ENCODE measurements at places on chromosomes 6 and 20. TPM values are rescaled to one million over a fixed set of nuclear protein-coding genes. Genes with fewer than 3 reads are reported as not detected.

DNA sequence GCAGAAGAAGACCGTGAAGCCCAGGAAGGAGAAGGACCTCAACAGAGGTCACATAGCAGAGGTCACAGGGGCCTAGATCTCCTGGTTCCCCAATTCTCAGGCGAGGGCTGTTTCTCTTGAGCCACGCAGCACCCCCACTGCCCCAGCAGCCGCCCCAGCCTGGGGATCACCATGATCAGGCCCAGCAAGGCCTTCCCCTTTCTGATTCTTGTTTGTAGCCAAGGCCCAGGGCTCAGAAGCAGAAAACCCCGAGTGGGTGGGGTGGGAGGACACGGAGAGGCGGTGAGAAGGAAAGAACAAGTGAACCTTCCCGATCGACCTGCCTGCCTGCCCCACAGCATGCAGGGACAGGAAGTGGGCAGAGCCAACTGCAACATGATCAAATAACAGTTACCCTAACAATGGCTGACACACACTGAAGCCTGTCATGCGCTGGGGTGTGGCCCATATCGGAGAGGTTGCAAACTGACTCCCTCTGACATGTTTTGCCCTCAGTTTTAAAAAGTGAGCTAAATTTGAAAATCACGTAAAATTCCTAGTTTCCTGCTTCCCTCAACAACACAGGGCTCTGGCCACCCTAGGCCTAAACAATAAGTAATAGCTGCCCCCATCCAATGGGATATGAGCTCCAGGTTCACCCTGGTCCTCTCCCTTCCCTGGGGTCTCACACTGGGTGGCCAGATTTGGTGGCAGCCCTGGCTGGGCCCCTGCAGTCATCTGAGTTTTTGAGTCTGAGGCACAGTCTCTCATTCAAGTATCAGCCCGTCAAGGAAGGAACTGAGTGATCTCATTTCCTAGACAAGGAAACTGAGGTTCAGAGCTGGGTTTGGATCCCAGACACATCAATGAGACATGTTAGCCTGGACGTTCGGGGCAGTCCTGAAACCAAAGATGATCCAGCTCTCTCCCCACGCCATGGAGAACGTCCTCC, 6.5 kb downstream of the PEDS1 start:
- DNase-seq: no peak

- no peak for DNase-seq
Measured at GRCh38 chr6:129446272-129447197, 263.4 kb downstream of the ARHGAP18 start.

PRSS16 gene
- 0.16 TPM for total RNA-seq

DNA sequence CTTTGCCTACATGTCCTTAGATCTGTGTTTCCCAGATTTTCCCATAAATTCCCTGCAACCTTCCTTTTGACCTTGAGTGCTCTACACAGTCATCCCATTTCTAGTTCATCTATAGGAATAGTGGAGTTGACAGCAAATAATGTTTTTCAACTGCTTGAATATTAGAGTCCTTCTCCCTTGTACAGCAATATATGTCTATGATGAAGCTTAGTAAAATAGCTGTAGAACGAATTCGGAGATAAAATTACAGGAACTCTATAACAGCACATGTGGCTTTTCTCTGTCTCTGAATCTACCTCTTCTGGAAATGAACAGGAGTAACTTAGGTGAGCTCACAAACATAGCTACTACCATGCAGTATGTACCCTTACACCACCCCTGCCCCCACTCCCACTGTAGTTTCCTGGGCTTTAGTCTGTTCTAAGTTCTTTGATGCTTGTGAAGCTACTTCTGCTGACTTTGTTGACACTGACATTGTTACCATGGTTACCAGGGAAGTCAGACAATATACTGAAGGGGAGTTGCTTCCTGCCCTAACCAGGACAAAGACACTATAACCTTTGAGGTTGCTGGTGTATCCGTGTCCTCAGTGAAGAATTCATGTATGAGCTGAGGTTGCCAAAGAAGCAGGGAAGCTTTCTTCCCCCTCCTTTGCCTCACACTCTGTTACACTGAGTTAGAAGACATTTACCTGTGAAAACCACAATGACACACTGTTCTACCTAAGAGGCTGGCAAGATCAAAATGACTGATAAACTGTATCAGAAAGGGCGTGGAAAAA, 35.8 kb upstream of the SHLD1 start:
- DNase-seq: no peak

DNA sequence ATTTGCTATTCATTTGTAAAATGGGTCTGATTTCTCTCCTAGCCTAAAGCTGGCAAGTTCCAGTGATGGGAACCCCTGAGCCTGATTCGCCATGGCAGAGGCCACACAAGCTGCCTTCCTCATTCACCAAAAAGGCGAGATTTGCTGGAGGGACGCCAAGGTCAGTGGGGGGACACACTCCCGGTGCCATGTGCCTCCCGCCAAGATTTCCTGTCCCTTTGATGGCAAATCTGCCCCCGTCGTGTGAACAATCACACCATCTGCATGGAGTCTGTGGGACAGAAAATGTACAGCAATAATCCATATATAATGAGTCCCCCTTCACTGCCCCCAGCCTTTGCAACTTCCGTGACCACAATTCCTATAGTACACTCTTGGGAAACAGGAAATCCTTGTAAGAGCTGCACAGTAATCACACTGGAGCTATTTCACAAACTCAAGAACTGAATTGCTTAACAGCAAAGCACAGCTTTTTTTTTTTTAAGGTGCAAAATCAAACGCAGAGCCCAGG, 15.7 kb upstream of the IGF2R start:
- peak; percentile 80 for DNase-seq

- DNase-seq: no peak
Measured at GRCh38 chr6:126722411-126722810, 382.5 kb downstream of the CENPW start.

DNA sequence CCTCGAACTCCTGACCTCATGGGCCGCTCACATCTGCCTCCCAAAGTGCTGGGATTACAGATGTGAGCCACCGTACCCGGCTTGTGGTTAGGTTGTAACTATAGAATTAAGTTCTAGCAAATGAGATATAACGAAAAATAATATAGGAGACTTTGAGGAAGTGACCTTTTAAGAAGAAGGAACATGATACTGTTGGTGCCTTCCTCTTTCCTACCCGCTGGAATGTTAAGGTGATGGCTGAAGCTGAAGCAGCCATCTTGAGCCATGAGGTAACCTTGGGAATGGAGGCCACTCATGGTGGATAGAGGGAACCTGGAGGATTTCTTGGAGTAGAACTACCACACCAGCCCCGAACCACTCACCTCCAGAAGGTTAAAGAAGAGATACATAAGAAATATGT, 48.1 kb upstream of the MDGA1 start:
- DNase-seq: no peak

DNA sequence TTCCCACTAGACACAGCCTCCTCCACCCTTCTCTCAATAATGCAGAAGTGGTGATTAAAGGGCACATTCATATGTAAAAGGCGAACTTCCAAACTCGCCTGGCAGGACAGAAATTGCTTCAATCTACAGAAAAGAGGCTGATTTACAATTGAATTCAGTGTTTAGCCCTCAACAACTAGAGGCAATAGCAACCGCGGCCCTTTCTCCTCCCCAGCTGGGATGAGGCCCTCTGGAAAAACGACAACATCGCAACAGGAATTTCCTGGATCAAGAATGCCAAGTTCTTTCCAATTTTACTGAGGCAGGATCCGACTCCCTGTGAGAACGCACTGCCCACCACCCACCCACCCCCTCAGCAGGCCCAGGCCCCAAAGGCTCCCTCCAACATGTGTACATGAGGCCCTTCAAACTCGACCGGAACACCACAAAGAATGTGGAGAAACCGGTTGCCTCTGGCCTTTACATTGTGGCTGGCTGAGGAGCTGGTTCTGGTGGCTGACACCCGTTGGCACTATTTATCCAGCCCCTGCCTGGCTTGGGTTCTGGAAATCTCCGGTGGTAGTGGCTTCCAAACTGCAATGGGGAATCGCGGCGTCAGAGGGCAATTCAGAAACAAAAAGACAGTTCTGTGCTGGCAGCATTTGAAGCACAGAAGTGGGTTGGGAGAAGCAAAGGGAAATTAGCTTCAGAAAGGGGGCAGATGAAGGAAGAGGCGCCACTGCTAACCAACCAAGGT, 36.8 kb downstream of the ZMYND8 start:
- no peak for DNase-seq

DNA sequence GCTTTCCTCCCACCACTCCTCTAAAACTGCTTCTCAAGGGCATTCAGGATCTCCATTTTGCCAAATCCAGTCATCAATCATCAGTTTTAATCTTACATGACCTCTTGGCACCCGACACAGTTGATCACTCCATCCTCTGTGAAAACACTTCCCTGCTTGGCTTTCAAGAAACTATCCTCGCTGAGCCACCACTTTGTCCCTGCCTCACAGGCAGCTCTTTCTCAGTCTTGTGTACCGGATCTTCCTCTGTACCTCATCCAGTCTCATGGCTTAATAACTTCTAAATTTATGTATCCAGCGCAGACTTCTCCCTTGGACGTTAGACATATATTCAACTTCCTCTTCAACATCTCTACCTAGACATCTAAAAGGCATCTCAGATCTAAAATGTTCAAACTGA, 89.9 kb downstream of the BTBD9 start:
- DNase-seq: no peak

All from Right ventricle myocardium inferior (tissue), 1 donor.